Activated naive CD4-positive, alpha-beta T cell treated with anti-CD3 and anti-CD28 coated beads, Interleukin-2, amount 50 U/mL, for 72 hours (primary cell): ENCODE measurements at places on chromosomes 16 and 17. TPM values are rescaled to one million over a fixed set of nuclear protein-coding genes. Genes with fewer than 3 reads are reported as not detected.

DNA sequence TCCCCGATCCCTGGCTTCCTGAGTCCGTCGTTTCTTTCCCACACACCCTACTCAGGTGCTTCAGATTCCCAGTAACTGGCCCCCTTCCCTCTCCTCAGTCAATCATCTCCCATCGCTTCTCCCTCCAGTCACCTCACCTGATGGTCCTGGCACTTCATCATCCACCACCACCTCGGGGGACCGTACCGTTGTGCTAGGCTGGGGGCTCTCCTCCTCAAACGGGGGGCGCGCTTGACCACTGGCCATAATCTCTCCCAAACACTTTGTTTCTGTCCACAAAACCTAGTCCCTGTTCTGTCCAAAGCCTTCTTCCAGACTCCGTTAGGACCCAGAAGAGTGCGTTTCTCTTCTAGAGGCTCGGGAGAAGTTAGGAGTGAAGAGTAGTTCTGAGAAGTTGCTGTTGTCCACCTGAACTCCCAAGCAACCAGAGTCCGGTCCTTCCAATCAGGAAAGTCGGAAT is at the start of gene SPDYE4:
TSS of gene SPDYE4 (minus strand) at position 410 of the 460 bp plus-strand sequence. CDS start at position 246, 164 bp downstream.
- no peak for DNase-seq

GRCh38 chr16:10619271-10619849 is 39.0 kb upstream of the EMP2 start:
- DNase-seq = no peak

GRCh38 chr17:3035256-3035967 is 28.0 kb downstream of the OR1D5 start:
- no peak for DNase-seq

DNA sequence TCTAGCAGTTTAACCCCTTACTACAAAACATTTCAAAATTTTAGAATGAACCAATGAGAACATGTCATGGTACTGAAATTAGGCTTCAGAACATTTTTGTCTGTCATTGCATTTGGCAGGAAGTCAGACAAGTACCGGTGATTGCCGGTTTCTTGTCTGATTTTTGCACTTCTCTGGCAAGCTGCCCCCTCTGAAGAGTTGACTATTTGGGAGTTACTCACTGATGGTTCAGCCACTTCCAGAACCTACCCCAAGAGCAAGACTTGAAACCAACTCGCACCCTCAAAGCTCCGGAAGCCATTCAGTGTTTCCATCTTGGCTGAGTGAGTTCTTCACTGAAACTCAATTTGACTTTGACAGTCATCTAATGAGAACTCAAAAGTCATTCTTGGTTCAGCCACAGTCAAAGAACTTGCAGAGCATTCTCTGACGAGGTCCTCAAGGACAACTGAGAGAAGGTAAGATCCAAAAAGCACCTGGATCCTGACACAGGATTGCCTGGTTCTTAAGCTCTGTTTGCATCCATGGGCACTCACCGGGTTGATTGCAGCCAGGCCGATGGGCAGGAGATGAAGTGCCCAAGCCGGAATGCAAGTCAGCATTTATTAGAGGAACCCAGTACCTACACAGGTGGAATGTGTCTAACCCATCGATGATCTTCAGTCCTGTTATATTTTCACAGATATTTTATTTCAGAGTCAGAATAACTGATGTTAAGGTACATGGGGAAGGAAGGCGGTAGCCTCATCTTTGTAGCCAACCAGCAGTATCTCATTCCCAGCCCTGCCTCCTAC is 93.6 kb downstream of the USP22 start:
- DNase-seq = peak; percentile 17

DNA sequence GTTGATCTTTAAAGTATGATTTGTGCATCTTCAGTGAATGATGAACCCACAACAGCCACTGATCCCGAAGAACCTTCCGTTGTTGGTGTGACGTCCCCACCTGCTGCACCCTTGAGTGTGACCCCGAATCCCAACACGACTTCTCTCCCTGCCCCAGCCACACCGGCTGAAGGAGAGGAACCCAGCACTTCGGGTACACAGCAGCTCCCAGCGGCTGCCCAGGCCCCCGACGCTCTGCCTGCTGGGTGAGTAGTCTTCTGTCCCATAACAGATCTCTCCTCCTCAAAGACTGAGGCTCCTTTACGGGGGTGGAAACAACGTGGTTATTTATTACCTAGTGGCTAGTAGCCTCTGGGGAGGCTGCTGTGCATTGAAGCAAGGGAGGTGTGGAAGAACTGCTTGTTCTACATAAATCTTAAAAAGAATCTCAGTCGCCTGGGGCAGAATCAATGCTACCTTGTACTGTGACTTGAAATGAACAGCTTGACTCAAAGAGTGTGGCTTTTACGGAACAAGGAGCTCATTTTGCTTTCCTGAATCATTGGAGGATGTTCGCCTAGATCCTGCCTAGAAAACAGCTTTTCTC is 63.0 kb upstream of the CLEC18A start:
- DNase-seq = no peak

DNA sequence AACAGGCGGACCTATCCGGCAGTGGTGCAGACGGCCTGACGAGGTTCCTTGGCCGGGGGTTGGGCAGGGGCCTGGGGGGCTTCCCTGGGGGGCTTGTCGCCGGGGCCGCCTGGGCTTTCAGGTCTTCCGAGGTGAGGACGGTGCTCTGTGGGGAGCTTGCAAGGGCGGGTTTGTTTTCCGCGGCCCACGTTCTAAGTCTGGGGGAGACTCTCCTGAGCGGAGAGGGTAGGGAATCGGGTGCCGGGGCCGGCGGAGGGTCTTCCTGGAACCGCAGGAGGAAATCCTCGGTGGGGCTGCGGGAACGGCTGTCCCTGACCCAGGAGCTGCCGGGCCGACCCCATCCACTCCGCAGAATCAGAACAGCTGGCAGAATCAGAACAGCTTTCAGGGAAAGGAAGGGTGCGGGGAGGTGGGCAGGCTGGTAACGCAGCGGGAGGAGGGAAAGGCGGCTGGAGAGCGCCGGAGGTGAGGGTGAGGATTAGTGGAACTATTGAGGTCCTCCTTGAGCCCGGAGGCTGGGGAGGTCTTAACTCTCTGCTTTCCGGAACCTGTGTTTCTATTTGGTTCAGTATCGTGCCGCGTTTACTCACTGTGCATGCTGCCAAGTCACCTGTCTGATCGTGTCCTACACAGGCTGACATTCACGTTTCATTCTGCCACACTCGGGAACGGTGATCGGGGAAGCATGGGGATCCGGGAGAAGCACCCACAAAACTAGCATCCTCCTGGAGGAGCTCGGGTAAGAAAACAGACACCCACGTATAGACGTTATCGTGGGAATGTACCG is 28.9 kb downstream of the CPSF4L start:
- DNase-seq = peak; percentile 24

DNA sequence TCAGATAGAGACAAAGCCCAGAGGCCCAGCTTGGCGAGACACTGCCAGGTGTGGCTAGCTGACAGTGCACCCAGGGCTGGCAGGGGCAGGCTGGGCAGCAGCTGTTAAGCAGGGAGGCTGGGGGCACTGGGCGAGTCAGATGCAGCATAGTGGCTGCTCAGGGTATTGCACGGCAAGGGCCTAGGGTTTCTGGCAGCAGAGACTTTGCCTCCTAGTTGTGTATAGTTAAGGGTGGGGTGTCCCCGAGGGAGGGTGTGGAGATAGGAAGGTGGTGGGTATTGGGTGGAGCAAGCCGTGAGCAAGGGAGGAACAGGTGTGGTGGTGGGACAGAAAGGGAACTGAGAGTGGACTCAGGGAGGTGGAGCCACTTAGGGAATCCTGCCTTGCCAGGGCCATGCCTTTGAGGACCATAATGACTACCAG is 66.0 kb downstream of the SMPD3 start:
- DNase-seq = no peak

DNA sequence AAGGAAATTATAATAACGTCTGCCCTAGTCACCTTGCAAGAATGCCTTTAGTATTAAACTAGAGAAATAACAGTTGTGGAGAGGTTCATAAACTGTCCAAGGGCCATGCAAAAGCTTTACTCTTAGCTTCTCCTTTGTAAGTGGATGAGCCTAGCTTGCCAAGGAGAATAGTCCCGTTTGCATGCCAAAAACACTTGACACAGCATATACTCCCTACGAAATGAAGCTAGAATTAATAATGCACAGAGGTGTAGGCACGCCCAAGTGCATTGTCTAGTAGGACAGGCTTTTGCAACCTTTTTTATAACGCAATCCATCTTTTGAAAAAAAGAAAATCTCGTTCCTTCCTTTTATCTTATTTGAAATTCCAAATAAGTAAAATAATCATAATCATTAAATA is 12.8 kb upstream of the CDRT4 start:
- no peak for DNase-seq

GRCh38 chr17:76370261-76370993 is 14.0 kb upstream of the SPHK1 start:
- no peak for DNase-seq

GRCh38 chr17:15392326-15392741 is 50.9 kb upstream of the TEKT3 start:
- DNase-seq = no peak

GRCh38 chr16:60041671-60042070 is 1307.6 kb upstream of the GOT2 start:
- DNase-seq = no peak

- DNase-seq = no peak
These were observed 22.2 kb downstream of the HS3ST4 start for GRCh38 chr16:25713785-25714570.

DNA sequence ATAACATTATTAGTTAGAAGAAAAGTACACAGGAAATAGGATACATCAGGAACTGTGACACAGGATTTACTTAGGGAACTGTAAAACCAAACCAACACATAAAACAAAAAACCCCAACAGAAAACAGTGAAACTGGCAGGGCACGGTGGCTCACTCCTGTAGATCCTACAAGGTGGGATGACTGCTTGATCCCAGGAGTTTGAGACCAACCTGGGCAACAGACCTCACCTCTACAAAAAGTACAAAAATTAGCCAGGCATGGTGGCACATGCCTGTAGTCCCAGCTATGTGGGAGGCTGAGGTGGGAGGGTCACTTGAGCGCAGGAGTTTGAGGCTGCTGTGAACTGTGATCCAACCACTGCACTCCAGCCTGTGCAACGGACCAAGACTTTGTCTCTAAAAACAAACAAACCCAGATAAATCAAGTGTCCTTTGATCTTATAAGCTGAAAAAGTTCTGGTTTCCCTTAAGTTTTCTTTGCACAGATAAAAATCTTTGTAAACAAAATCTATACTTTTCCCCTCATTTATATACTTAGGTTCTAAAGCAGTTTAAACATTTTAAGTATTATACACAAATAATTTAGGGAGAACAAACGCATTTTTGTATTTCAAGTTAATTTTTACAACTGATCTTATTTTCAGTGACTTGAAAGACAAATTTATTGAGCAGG is 111.5 kb upstream of the TOB1 start:
- no peak for DNase-seq

GRCh38 chr16:17395849-17396480 is 74.8 kb downstream of the XYLT1 start:
- no peak for DNase-seq

DNA sequence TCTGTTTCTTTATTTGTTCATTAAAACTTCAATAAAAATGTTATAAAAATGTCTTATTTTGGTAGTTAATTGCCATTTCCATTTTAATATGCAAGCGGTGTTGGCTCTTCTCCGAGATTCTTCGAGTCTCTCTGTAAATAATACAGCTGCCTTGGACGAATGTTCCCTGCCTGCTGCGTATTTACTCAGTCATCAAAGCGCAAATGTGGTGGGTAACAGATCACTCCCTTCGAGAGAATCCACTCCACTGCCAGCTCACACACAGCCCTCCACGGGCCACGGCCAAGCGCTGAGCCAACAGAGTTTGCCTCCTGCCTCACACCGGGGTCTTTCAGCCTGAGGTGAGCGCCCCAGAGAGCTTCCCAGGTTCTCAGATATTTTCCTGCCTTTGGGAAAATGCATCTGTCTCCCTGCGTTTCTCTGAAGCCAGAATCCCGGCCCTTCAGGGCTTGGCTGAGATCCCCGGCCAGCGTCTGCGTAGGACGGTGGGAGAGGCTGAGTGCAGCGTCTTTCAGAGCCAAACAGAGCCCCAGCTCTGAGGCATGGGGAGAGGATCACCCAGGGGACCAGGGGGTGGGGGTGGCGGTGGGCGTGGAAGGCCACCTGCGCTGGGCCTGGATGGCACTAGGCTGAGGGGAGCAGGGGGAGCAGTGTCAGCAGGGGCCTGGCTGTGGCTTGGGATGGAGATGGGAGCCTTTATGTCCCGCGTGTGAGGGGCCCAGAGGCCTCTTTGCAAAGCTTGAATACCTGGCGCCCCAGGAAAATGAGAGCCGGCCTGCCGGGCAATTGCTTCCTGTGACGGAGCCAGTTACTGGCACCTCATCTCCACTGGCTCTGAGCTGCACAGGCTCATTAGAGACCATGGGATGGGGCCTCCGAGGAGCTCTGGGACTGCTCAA is 248.7 kb downstream of the RBFOX3 start:
- no peak for DNase-seq

GRCh38 chr16:72938795-72939164 is 109.1 kb downstream of the ZFHX3 start:
- no peak for DNase-seq

DNA sequence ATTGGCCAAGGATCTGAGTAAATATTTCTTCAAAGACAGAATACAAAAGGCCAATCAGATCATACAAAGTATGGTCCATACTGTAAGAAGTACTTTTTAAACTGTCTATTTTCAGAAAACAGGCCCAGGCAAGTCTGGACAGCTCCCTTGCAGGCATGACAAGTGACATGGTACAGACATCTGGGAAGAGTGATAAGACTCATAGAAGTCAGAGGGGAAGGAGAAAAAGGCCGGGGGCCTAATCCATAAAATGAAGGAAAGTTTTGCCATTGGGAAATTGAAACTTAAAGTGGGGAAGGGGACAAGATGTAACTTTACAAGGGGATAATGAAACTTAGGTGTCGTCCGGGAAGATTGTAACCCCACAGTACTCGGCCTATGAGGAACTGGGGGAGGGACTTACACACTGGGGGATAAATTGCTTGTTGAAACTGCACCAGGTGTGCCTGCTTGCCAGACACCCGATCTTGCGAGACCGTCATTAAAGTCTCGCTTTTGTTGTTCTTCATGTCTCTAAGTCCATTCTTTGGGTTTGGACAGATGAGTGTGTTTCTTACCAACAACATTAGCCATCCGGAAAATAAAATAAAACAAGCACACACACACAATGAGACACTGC is 684.0 kb downstream of the CDH11 start:
- no peak for DNase-seq

DNA sequence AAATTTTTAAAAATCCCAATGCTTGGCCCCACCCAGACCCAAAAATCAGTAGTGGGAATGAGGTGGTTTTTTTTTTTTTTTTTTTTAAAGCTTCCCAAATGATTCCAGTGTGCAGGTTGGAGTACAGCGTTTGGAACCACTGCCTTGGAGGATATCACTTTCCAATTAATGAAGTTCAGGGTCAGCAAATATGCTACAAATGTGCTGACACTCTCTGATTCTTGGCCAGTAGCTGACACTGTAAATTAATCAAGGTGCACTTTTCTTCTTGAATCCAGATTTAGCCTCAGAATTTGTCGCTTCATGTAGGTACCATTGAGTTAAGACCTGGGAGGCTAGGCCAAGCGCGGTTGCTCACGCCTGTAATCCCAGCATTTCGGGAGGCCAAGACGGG is 230.2 kb downstream of the SNX29 start:
- no peak for DNase-seq

Gene SCPEP1
- total RNA-seq = 33.2 TPM

Gene PRSS27
- total RNA-seq = 3.2 TPM

Gene KRT33B
- total RNA-seq = not detected

Gene SULT1A1
- 8.2 TPM for total RNA-seq

Gene COA3
- total RNA-seq = 14.8 TPM

Gene TNFSF13
- 4.6 TPM for total RNA-seq

Gene DHX58
- total RNA-seq = 39.6 TPM
